ENCODE measurements at places on chromosomes 12 and 14. TPM values are rescaled to one million over a fixed set of nuclear protein-coding genes. Genes with fewer than 3 reads are reported as not detected.

GRCh38 chr12:26400627-26401026 lies 205.3 kb downstream of the SSPN start:
- no peak for DNase-seq

- DNase-seq, result peak; percentile 1
These were observed 344.1 kb upstream of the PDE3A start for GRCh38 chr12:20024194-20024593.

DNA sequence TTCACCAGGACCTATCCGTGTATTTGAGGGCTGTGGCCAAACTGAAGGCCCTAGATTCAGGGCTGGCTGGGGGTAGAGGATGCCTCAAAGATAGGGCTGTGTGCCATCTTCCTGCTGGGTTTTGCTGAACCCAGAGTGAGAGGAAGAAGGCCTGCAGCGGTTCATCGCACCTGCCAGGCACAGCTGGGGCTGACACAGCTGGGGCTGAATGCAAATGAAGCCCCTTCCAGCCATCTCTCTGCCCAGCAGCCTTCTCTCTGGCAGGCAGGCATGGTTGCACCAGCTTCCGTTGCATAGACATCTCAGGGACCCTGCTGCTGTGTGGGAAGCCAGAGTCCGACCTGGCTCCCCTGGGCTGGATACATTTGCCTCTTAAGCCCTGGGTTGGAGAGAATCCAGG lies 152.4 kb downstream of the TSPAN9 start:
- no peak for DNase-seq

PRPH gene
- not detected for total RNA-seq

Measured in RPMI7951 (cell line).